GM23248 (cell line): ENCODE measurements at places on chromosomes 5 and 9.

DNA sequence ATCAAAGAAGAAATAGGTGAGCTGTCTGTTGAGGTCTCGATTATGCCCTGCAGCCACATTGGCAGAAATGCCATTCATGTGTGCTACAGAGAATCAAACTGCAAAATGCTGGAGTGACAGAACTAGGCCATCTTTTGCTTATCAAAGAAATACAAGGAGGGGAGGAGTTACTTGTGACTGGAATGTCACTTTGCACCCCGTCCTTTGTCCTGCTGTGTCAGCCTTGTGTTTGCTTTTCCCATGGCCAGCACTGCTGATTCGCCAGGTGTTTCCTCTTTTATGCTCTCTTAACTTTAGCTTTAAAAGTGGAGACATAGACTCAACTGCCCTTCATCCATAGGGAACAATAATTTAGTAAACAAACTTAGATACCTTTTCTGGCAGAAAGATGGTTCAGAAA is 54.3 kb downstream of the SLC46A2 start:
- no peak for DNase-seq

- DNase-seq: no peak
Measured at GRCh38 chr9:129841071-129841470, 5.8 kb downstream of the USP20 start.

- no peak for DNase-seq
Measured at GRCh38 chr5:1462358-1462757, 17.1 kb upstream of the SLC6A3 start.

- peak; percentile 42 for DNase-seq
Measured at GRCh38 chr5:15566789-15567188, 66.8 kb downstream of the FBXL7 start.

DNA sequence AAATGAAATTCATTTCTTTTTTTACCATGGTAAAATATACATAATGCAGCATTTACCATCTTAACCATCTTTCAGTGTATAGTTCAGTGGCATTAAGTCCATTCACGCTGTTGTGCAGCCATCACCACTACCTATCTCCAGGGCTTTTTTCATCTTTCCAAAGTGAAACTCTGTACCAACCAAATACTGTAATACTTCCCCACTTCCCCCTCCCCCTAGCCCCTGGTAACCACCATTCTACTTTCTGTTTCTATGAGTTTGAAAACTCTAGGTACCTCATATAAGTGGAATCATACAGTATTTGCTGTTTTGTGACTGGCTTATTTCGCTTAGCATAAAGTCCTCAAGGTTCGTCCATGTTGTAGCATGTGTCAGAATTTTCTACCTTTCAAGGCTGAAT is 23.4 kb downstream of the SPAAR start:
- DNase-seq: no peak

GRCh38 chr5:142925795-142926194 is 155.6 kb downstream of the ARHGAP26 start:
- DNase-seq: peak; percentile 93

- DNase-seq: peak; percentile 81
Measured at GRCh38 chr9:130845901-130846481, 10.9 kb downstream of the ABL1 start.

- DNase-seq: no peak
Measured at GRCh38 chr5:94244921-94245320, 373.5 kb downstream of the KIAA0825 start.

- no peak for DNase-seq
Measured at GRCh38 chr9:1469996-1470395, 419.8 kb downstream of the DMRT2 start.

GRCh38 chr9:109072133-109072692 is 47.5 kb downstream of the TMEM245 start:
- no peak for DNase-seq

DNA sequence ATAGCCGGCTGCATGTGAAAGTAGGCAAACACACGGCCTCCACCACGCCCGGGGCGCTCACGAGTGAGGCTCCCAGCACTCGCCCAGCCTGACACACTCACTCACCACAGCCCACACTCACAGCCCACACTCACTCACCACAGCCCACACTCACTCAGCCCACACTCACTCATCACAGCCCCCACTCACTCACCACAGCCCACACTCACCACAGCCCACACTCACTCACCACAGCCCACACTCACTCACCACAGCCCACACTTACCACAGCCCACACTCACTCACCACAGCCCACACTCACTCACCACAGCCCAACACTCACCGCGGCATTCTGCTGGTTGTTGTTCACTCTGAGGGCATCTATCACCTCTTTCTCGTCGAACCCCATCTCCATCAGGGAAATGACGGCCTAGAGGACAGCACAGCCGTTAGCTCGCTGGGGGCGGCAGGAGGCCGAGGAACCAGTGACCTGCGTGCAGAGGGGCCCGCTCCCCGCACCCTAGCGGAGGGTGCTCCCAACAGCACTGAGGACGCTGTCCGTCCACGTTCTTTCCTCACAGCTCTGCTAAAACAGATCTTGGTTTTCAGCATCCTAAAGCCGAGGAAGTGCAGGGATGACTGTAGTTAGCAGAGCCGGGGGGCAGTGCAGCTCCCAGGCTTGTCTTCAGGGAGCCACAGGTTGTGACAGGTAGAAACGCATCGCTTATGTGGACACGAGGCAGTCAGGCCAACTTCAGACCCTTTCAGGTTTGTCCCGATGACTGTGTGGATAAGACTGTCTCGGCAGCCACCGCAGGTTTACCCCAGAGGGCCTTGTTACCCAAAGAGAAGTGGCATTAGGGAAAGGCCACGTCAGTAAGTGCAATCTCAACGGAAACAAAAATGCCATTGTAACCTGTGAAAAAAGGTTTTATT is 21.6 kb downstream of the UBAC1 start:
- DNase-seq: no peak

GRCh38 chr9:133701981-133702797 is 36.0 kb downstream of the SARDH start:
- no peak for DNase-seq

- peak; percentile 21 for DNase-seq
Measured at GRCh38 chr5:158725297-158725851, 374.3 kb downstream of the EBF1 start.

GRCh38 chr5:109865637-109866036 is 175.9 kb downstream of the MAN2A1 start:
- peak; percentile 88 for DNase-seq

GRCh38 chr9:114370251-114370967 is 17.4 kb downstream of the AKNA start:
- DNase-seq: no peak

- DNase-seq: no peak
Measured at GRCh38 chr5:133261993-133262392, 210.2 kb downstream of the HSPA4 start.

- no peak for DNase-seq
Measured at GRCh38 chr9:21991072-21991959, 2.9 kb downstream of the CDKN2A start.

- DNase-seq: peak; percentile 22
Measured at GRCh38 chr5:156241266-156241665, 85.7 kb upstream of the SGCD start.

- no peak for DNase-seq
Measured at GRCh38 chr5:158722940-158723339, 376.8 kb downstream of the EBF1 start.

GRCh38 chr9:136745389-136746154 is 2.8 kb downstream of the LCN6 start:
- DNase-seq: no peak

GRCh38 chr5:159244163-159244562 is 18.9 kb upstream of the UBLCP1 start:
- no peak for DNase-seq

GRCh38 chr5:44875661-44876605 is 67.2 kb downstream of the MRPS30 start:
- peak; percentile 17 for DNase-seq

- DNase-seq: no peak
Measured at GRCh38 chr9:114001794-114002261, 76.3 kb downstream of the AMBP start.
